ENCODE measurements at places on chromosomes 5 and 9. TPM values are rescaled to one million over a fixed set of nuclear protein-coding genes. Genes with fewer than 3 reads are reported as not detected.

IL33 gene
- 26.2 TPM for polyA plus RNA-seq

SLCO4C1 gene
- 2.3 TPM for polyA plus RNA-seq

RGS7BP gene
- 8.9 TPM for polyA plus RNA-seq

MRPL41 gene
- 27.6 TPM for polyA plus RNA-seq

SPIN1 gene
- 58.1 TPM for polyA plus RNA-seq

LCN2 gene
- polyA plus RNA-seq = 1.1 TPM

SYNPO gene
- 32.3 TPM for polyA plus RNA-seq

CNTFR gene
- 44.9 TPM for polyA plus RNA-seq

ACTL7A gene
- not detected for polyA plus RNA-seq

DPYSL3 gene
- polyA plus RNA-seq = 95.7 TPM

ZNF883 gene
- polyA plus RNA-seq = 4.1 TPM

SPINK4 gene
- polyA plus RNA-seq = not detected

GABRP gene
- 0.90 TPM for polyA plus RNA-seq

TPPP gene
- polyA plus RNA-seq = 9.2 TPM

SPINK6 gene
- not detected for polyA plus RNA-seq

SLC4A9 gene
- polyA plus RNA-seq = 0.19 TPM

GCNT4 gene
- 0.15 TPM for polyA plus RNA-seq

TAF11L4 gene
- not detected for polyA plus RNA-seq

DNA sequence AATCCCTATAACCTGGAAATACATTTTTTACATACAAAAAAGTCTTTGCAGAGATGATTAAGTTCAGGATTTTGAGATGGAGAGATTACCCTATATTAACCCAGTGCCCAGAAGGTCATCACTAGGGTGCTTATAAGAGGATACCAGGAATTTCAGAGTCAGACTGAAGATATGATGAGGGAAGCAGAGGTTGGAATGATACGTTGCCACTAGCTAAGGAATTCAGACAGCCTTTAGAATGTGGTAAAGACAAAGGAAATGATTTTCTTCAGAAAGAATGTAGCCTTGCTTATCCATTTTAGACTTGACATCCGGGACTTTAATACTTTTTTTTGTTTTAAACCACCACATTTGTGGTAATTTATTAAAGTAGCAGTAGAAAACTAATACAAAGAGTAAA, 2176.8 kb upstream of the C9orf72 start:
- no peak for DNase-seq

- DNase-seq = no peak
Observed at GRCh38 chr5:116922532-116922931, 347.9 kb upstream of the SEMA6A start.

DNA sequence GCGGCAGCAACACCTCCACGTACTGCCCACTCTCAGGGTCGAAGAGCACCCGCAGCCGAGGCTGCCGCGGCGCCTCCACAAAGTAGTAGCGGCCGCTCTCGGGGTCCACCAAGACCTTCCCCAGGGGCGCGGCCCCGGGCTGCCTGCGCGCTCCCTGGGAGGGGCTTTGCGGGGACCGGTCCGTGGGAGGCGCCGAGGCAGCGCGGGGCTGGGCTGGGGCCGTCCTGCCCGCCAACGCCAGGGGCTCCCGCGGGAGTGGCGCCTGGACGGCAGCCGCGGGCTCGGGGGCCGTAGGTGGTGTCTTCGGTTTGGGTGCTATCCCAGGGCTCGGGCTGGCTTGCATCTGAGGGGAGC, 2.6 kb upstream of the MZB1 start:
- DNase-seq = no peak

GRCh38 chr9:87602933-87603643, 105.4 kb downstream of the DAPK1 start:
- DNase-seq = no peak

- DNase-seq = no peak
Observed at GRCh38 chr9:123773783-123774182, 156.1 kb downstream of the DENND1A start.

DNA sequence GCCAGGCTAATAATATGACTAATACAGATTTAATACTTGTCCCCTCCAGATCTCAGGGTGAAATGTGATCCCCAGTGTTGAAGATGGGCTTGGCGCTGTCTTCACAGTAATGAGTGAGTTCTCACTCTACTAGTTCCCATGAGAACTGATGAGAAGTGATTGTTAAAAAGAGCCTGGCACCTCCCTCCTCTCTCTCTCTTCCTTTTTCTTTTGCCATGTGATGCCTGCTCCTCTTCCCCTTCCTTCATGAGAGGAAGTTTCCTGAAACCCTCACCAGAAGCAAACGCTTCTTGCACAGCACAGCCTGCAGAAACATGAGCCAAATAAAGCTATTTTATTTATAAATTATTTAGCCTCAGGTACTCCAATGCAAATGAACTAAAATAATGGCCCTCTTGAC, 55.2 kb downstream of the GLDC start:
- DNase-seq = peak; percentile 1

DNA sequence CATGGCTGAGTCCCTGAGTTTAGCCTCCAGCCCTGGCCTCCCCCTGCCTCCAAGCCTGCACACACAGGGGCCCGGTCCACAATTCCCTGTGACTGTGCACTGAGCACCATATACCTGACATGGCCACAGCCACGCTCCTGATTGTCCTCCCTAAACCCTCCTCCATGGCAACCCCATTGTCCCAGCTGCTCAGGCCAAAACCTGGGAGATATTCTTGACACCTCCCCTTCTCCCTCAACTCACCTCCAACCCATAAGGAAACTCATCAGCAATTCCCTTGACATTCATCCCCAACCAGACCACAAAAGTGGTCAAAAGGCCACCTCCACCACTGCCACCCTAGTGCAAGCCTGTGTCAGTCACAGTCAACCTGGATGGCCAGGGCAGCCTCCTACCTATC, 107.5 kb upstream of the MVB12B start:
- DNase-seq = no peak

- no peak for DNase-seq
Observed at GRCh38 chr9:107789001-107789700, 299.6 kb upstream of the KLF4 start.

- DNase-seq = no peak
Observed at GRCh38 chr5:180602481-180603075, 11.3 kb upstream of the SCGB3A1 start.

DNA sequence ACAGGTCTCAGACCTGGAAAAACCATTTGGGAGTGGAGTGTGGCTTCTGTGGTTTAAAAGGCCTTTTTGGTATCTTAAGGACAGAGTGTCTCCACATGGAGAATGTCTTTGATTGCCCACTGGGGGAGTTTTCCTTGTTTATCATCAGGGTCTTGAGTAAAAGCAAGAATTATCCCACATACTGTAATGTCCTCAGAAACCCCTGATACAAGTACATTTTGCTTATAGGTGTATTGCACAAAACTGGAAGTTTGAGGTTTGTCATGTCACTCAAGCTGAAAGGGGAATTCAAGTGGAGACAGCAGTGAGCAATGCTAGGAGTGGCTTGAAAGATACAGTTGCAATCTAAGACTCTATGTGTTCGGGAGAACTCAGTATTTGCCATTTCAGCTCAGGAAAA, 62.7 kb upstream of the GRAMD2B start:
- no peak for DNase-seq

DNA sequence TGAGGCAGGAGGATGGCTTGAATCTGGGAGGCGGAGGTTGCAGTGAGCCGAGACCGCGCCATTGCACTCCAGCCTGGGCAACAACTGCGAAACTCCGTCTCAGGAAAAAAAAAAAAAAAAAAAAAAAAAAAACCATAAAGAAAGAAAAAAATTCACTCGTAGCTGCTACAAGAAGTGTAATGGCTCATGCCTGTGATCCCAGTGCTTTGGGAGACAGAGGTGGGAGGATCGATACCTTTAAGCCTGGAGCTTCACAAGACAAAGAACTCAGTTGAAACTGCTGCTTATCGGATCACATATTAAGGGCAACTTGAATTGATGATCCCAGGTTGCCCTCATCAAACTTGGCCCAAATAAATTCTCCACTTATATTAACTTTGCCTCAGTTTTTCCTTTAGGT, 1.0 kb upstream of the ZCCHC7 start:
- DNase-seq = no peak

DNA sequence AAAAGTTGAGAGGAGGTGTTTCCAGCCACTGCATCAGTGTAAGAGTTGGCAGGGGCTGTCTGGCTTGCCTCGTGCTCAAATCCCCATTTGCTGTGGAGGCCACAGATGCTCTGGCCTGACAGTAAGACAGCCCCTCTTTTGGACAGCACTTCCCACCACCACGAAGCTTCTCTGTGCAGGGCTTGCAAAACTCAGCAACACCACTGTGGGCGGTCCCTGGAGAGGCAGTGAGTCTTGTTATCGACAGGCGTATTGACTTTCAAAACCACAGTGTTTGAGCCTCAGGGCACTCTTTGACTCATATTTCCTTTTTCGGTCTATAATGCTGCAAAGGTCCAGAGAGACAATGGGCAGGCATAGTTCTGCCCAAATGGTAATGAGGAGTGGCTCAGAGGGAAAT, 539.5 kb downstream of the EBF1 start:
- DNase-seq = no peak

GRCh38 chr9:69122082-69122548, 52.0 kb upstream of the TJP2 start:
- DNase-seq = no peak

DNA sequence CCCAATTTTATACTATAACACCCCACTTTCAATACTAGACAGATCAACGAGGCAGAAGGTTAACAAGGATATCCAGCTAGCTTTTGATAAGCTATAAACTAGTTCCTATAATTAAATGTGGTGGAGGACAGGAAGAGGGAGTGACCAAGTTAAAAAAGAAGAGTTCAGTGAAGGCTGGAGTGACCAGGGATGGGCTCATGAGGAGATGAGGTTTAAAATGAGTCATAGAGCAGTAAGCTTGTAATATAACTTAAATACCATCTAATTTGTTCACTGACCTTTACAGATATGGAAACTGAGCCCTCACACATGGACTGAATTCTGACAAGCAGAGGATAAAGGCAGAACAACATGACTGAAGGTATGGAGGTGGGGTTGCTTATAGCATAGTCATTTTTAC, 284.5 kb downstream of the SPATA31D1 start:
- DNase-seq = no peak

- no peak for DNase-seq
Observed at GRCh38 chr5:72618708-72619107, 111.5 kb upstream of the ZNF366 start.

GRCh38 chr5:111364992-111365391, 140.8 kb downstream of the CAMK4 start:
- no peak for DNase-seq

DNA sequence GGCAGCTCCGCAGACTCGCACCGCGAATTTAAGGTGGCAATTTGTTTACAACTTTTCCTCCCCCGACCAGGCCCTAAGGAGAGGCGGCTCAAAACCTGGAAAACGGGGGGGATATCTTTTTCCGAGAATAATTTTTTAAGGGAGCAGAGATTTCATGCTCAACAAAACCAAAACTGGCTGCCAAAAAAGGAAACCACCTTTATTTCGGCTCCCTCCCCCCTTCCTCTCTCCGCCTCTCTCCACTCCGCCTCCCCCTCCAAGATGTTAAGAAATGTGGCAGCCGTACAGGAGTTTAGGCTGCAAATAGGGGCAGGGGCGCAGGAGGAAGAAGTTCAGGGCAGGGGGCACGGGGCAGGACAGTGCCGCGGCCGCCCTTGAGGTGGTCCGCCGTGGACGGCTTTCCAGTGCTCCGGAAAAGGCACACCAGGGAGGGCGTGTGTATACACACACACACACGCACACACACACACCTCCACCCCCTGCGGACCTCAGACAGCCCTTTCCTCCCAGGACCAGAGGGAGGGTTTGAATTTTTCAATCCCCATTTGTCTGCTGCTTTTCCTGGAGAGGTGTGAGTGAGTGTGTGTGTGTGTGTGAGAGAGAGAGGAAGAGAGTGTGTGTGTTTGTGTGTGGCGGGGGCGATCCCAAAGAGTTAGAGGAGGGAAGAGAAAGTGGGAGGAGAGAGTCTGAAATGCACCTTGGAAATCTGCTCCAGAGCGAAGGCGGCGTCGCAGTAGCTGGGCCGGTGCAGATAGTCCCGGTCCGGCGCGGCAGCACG, 9.1 kb downstream of the PTCH1 start:
- no peak for DNase-seq

DNA sequence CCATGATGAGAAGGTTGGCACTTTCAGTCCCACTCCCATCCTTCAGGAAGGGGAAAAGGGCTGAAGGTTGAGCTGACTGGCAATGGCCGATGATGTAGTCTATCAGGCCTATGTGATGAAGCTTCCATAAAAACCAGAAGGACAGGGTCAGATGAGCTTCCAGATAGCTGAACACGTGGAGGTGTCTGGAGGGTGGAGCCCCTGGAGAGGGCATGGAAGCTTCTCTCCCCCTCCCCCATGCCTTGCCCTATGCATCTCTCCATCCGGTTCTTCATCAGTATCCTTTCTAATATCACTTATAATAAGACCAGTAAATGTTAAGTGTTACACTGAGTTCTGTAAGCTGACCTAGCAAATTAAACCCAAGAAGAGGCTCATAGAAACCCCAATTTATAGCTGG, 32.6 kb upstream of the SMU1 start:
- DNase-seq = no peak

DNA sequence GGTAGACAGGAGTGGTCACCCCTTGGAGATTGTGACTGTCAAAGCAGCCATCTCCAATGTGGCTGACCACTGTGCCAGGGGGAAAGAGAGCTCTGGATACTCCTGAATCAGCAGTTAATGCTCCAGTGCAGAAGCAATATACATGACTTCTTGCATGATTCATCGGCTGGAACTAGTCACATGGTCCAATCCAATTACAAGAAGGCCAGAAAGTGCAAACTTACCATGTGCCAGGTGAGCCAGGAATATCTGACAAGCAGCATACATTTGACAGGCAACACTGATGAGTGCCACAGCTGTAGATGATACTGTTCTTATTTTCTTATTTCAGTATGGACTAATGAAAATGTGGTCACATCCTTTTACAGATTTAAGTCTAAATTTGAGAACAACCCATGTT, 440.0 kb upstream of the MPDZ start:
- DNase-seq = no peak

- DNase-seq = no peak
Observed at GRCh38 chr5:172713809-172714490, 57.0 kb downstream of the DUSP1 start.

- no peak for DNase-seq
Observed at GRCh38 chr9:98603821-98604383, 104.8 kb downstream of the GABBR2 start.

DNA sequence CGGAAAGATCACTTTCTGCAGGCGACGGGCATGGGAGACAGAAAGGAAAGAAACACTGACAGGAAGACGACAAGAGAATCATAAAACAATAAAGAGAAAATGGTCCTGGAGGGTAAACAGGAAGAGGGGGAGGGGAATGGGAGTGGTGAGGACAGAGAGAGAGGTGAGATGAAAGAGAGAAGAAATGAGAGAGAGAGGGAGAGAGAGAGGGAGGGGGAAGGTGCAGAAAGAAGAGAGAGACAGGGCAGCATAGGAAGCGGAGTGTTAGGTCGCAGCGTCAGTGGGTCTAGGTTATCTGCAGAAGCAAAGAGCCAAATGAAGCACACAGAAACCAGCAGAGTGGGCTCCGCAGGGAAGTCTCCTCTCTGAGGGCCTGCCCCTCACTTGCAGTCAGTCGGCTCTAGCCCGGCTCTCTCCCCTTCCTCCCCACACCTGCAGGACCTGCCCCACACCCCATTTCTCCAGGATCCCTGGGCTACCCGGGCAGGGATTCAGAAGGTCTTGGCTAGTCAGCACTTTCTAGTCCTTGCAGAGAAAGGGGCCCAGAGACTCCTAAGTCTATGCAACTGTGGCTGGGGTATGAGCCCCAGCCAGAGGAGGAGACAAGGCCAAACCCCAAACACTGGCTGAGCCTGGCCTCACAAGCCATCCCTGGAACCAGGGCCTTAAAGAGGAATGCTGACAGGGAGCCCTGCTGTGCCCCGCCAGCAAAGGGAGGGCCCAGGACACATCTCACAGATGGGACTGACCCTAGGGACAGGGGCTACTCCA, 29.7 kb upstream of the MEIKIN start:
- DNase-seq = no peak

Data from forelimb muscle (tissue), 1 donor.